ENCODE measurements at places on chromosomes 12 and 14.

DNA sequence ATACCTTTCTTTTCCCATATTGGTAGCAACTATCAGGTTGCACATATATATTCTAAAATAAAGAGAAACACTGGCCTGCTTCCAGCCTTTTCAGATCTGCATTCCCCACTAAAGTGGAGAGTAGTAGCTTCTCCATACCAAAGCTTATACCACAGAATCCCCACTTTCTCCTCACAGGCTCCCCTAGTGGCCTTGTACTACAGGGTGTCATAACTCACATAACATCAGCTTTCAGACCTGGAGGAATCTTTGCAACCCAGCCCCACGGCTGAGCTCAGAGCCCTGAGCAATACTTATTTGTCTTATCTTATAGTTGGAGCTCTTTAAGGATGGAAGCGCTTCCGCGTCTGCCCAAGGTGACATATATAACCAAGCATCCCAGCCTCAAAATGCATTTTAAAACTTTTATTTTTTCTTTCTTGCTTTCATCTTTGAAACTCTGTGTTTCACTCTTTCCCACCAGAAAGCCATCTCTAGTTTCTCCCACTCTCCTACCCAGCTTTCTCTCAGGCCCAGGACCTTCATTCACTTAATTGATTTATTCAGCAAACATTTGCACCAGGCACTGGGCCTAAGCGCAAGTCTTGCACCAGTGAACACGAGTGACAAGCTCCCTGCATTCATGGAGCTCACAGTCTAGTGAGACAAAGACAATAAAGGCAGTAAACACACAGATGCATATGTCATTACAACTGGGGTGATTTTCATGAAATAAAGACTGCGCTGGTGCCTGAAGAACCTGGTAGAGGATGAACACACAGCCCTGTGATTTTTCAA is 254.7 kb downstream of the IPO8 start:
- no peak for DNase-seq

DNA sequence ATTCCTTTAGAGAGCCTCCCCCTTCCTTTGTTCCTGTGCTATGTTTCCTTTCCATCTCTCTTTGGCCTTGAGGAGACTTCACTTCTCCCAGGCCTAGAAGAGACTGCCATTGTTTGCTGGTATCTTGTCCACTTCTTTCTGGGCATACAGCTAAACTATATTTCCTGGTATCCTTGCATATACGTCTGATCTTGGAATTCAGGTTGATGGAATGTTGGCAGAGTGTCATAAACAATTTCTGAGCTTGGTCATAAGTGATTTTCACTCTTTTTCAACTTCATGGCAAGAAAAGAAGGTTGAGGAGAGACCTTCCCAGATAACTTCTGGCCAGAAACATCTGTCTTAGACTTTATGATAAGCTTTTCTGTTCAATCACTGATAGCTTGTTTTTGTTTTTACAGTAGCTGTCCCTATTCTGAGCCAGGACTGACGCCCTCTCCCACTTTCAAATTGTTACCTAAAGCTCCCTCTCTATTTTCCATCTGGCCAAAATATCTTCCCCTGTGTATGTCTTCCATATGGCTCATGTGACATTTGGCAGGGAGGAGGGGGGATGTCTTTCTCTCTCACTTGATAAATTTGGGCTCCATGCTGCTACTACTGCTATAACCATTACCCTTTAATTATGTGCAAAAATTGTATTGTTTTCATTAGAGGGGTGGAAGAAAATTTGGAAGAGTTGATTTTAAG is 457.0 kb downstream of the ADAMTS20 start:
- DNase-seq, result no peak

DNA sequence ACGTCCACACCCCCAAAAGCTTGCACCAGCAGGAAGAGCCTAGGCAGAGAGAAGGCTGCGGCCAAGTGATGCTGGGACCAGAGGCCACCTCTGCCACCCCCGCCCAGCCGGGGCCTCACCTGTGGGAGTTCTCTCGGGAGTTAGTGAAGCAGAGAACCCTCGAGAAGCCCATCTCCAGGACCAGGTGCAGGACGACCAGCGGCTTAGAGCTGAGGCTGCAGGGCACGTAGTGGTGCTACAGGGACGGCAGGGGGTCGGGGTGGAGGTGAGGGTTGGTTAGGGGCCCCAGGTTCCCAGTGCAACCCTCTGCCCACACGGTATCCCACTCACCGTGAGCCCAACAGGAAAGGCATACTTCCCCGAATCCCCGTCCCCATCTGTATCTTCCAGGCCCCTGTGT is 3.6 kb downstream of the DDX51 start:
- DNase-seq, result no peak

DNA sequence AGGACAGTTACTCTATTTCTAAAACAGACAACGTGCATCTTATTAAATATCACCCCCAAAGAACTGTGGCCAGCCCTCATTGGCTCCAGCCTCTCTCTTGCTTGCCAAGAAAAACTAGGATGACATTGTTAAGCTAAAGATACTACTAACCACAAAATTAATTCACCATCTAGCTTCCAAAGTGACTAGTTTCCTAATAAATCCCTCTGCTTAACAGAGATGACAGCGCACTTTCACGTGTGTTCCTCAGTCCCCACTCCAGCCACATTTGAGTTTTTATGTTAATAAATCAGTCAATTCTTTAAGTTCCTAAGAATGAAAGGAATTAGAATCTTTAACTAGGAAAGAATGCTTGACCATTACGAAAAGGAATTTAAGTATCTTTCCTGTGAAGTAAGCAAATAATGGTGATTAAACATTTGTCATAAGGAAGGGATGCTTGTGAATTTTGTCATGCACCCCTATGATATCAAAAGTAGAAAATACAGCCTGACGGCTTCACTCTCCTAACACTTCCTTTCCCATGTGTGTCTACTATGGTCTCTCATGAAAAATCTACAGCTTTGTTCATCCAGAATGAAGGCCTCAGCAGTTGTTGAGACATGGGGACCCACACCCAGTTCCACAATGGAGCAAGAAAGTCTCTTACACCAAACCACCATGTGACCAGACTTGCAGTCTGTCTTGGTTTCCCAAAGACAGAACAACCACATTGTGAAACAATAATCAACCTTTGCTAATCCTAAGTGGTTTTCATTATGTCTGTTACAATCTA is 8.1 kb downstream of the CORO1C start:
- DNase-seq, result no peak

GRCh38 chr12:48037267-48037915 is 33.1 kb upstream of the COL2A1 start:
- no peak for DNase-seq

DNA sequence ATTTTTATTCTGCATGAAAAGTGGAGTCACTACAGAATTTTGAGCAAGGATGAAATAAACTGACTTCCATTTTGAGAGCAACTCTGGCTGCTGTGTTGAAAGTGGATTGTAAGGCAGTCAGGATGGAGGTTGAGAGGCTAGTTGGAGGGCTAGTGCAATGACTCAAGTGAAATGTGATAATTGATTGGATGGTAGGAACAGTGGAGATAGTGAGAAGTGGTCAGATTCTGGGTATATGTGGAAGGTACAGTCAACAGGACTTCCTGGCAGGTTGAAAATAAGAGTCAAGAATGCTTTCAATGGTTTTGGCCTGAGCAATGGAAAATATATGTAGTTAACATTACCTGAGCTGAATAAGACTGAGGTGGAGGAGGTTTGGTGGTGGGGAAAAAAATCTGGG is 29.0 kb upstream of the CMAS start:
- DNase-seq, result no peak

DNA sequence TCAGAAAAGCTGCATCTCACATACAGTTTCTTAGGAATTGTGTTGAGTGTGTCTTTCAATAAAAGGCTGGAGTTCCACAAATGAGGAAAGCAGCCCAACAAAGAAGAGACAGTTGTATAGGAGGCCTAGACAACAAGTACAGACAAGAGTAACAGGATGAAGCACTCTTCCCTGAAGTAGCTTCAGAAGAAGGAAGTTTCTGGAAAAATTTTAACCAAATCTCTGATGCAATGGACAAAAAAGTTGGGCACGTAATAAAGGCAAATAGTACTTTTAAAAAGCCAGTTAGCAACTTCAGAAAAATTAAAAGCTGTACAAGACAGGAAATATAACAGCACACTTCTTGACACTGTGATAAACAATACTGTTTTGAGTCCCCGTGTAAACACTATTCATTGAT is 134.1 kb upstream of the PLEKHG7 start:
- DNase-seq, result no peak

DNA sequence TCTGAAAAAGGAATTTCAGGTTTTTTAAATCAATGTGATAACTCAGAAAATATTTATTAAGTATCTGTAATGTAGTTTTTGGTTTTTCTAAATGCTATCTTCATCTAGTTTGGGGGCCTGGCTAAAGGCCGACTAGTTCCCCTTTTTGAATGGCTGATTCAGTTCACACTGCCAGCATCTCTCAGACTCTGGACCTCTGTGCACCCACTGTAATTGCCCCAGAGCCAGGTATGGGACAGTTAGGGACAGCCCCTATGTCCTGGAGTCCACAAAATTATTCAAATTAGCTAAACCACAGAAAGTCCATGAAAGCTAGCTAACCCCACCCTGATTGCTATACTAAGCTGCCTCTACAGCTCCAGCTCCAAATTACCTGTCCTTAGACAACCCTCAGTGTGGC is 49.1 kb upstream of the RGS6 start:
- no peak for DNase-seq

DNA sequence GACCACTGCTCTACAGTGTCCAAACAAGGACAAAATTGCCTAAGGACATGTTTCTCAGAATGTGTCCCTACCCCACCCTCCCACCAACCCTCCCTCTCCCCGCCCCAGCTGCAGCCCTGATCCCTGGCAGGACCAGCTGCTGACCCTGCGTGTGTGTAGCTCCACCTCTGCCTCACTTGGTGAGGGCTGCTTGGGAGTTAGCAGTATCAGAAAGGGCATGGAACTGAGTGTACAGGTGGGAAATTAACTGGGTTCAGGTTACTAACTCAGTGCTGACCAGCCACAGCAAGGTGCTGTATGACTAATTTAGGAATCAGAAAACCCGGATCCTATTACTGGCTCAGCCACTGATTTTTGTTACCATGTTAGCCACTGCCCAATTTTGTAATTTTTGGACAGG is 11.3 kb upstream of the PLEKHD1 start:
- DNase-seq, result no peak

GRCh38 chr14:24055971-24056799 is 4.4 kb downstream of the CARMIL3 start:
- no peak for DNase-seq

DNA sequence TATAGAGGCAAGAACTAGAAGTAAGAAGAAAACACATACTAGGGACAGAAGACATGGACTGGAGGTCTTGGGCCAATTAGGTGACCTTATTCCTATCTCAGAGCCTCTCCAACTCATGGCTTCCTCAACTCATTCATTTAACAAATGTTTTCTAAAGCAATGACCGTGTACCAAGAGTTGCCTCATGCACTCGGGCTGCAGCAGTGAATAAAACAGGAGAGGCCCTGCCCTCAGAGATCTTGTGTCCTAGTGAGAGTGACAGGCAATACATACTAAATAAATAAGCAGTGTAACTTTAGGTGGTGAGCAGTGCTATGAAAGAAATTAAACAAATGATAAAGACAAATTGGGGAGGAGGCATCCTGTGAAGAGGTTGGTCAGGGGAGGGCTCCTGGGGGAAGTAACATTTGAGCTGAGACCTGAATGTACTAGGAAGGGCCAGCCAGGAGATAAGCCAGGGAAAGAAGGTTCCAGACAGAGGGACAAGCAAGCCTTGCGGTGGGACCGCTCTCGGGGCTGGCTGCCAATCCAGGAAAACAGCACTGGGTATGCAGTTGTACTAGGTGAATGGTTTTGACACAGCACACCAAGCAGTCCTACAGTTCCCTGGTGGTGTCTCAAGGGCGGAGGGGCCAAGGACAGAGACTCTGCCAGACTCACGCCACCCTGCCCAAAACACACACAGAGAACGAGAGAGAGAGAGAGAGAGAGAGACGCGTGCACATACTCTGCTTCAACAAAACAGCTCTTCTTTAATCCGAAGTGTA is 1.3 kb downstream of the NINJ2 start:
- no peak for DNase-seq

- no peak for DNase-seq
These were observed 22.9 kb downstream of the KIF21A start for GRCh38 chr12:39420043-39420442.

DNA sequence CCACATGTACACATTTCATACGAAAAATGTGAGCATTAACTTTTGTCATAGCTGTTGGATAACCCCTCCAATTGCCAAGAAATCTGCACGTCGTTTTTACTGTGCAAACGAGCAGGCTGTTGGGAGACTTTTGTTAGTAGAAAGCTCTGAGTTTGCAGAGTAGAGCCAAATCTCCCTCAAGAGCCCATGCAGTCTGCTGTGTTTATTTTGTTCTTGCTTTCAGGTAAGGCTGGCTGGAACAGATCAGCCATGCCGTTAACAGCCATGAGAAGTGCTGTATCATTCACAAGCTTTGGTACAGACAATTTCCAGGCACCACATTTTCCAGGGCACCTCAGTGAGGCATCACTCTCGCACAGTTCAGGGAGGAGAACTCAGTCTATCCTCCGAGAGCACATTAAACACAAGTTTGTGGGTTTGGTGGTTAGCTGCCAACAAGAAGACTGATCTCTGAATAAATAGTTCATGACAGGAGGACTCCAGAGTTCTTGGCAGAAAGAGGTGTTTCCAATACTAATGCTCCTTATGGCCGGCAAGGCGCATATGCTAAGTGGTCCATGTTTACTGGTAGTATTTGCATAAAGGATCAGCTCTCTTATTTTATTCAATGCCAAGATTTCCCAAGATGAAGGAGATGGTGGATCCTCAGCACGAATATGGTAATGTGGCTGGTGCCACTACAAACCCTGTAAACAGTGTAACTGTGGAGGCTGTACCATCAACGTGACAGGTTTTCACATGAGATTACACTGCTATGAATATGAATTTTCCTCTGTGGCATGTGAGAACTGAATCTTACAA is 30.3 kb upstream of the PELI2 start:
- no peak for DNase-seq

GRCh38 chr14:61231810-61232209 is 49.3 kb downstream of the TMEM30B start:
- DNase-seq, result no peak

DNA sequence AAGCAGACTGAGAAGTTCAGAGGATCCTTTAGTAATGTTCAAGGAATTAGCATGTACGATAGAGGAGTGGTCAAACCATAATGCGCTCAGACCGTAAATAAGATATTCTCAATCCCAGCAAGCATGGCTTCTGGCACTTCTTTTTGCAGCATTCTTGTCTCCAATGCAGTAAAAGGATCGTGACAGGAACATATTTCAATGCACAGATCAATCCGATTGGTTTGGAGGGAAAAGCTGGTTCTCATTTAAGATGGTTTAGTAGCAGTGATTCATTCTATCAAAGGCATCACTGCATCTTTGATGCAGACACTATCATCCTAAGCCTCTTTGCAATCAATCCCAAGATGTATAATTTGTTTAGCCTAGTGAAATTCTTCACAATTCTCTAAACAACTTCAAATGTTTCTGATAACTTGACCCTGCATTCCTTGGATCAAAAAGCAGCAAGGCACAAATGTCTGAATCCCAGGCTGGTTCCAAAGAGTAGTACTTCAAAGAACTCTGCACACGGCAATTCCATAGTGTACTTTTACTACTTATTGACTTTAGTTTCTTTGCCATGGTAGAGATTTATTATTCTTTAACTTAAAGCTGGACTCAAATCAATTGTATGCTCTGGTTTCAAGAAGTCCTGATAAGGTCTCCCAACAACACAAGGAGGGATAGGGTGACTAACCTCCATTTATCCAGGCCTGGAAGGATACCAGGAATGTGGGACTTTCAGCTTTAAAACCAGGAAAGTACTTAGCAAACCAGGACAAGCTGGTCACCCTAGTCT is 96.8 kb upstream of the MDM1 start:
- no peak for DNase-seq

Measured in anterior cingulate cortex (tissue), 58 donors.